ENCODE measurements at places on chromosomes 1 and 21. TPM values are rescaled to one million over a fixed set of nuclear protein-coding genes. Genes with fewer than 3 reads are reported as not detected.

The OLFML2B gene
- 1.1 TPM for total RNA-seq

The RAB7B gene
- 2.3 TPM for total RNA-seq

The BTG2 gene
- total RNA-seq: 76.9 TPM

The DPT gene
- total RNA-seq: 30.9 TPM

The OMA1 gene
- total RNA-seq: 26.2 TPM

GRCh38 chr1:21966247-21967000, 10.4 kb upstream of the CELA3B start:
- DNase-seq: no peak

DNA sequence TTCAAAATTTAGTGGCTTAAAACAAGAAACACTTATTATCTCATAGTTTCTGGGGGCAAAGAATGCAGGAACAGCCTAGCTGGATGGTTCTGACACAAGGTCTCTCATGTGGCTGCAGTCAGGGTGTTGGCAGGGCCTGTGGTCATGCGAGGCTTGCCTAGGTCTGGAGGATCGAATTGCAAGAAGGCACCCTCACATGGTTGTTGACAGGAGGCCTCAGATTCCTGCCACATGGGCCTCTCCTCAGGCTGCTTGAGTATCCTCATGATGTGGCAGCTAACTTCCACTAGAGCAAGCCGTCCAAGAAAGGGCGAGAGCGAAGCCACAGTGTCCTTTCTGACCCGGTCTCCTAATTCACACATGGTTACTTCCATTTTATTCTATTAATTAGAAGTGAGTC, 6.2 kb upstream of the NRIP1 start:
- no peak for DNase-seq

GRCh38 chr21:34649400-34649799, 19.4 kb upstream of the CLIC6 start:
- no peak for DNase-seq

GRCh38 chr1:38115682-38116202, 69.1 kb upstream of the POU3F1 start:
- no peak for DNase-seq

DNA sequence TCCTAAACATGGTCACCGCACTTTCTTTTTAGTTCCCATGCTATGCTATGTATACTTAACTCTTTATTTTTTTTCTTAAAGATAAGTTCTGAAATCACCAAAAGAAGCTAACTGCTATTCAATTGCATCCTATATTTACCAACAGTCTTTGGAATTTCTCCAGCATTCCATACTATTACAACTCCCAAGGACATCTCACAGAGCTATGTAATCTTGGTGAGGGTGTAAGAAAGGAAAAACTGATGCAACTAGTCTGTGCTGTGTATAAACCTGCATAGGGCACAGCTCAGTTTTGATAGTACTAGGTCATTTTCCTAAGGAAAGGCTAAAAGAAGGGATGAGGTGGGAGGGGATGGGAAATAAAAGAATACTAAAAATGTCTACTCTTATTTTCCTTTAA, 78.0 kb downstream of the PTPN14 start:
- no peak for DNase-seq

DNA sequence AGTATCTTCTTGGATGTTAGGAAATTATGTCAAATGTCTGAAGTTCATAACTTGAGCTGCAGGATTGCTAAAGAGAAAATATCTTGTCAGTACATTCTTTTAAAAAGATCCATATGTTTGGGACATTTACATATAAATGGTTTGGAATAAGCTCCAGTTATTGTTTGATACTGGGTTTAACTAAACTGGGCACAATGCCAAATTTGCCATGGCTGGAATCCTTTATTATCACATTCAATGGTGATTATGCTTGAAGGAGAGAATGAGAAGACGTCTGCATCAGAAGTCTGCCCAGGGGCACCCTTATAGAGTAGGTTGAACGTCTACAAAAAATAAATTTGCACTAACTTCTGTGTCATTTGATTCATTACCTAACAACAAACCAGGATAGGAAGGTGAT, 652.5 kb downstream of the AMY1C start:
- DNase-seq: no peak

- DNase-seq: no peak
These were observed 12.3 kb upstream of the LDLRAP1 start for GRCh38 chr1:25531082-25531461.

DNA sequence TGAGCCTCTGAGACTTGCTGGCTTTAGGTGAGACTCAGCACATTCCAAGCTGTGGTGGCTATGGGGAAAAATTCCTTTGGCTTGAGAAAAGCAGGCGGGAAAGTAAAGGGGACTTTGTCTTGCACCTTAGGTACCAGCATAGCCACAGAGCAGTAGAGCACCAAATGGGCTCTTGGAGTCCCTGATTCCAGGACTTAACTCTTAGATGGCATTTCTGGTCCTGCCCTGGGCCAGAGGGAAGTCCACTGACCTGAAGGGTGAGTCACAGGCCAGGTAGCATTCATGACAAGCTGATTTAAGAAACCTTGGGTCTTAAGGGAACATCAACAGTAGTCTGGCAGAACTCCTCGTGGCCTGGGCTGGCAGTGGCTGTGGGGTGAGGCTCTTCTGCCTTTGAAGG, 344.7 kb downstream of the DUSP10 start:
- no peak for DNase-seq

DNA sequence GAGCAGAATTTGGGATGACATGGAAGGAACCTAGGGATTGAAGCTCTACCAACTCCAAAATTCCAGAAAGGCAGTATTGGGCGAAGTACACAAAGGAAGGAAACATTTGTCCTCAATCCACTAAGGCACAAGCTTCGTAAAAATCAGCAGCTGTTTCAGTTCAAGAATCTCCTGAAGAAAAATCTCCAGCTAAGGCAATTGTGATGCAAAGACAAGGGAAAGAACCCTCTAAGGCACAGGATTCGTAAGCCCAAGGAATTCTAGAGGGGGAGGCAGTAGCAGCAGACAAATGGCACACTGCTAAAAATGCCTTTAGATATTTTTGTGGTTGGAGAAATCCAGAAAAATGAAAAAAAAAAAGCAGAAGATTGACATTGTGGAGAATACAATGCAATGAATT, 64.5 kb upstream of the PLPPR5 start:
- DNase-seq: no peak

DNA sequence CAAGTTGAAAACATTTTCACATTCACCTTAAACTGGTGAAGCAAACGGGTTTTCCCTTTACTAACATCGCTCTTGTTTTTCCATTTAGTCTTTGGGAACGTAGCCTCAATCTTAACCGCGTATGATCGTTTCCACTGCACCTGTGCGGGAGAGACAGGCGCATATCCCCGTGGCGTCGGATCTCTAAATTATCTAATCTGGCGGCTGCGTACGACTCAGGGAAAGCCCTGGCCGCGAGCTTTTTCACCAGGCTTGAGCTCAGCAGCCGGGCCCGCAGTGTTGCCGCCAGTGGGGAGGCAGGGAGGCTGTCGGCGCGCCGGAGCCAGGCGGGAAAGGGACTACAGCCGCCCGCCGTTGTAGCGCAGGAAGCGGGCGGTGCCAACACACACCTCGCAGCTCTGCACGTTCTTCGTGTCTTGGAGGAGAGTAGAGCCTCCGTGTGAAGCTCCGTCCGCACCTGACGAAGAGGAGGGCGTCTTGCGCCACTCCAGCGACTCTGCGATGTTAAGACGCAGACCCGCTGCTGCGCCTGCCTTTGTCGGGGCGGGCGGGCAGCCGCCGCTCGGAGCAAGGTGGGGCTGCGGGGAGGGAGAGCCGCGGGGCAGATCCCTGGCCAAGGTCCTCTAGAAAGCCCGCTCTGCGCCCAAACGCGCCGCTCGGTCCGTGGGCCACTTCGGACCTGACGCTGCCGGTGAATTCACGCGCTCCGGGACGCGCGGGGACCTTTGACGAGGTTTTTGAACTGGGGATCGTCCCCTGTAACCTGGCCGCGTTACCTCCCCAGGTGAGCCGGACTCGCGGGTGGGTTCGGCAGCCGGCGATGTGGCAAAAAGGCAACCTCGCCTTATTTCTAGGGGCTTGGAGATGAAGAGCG, 18.5 kb upstream of the TBX15 start:
- DNase-seq: no peak

DNA sequence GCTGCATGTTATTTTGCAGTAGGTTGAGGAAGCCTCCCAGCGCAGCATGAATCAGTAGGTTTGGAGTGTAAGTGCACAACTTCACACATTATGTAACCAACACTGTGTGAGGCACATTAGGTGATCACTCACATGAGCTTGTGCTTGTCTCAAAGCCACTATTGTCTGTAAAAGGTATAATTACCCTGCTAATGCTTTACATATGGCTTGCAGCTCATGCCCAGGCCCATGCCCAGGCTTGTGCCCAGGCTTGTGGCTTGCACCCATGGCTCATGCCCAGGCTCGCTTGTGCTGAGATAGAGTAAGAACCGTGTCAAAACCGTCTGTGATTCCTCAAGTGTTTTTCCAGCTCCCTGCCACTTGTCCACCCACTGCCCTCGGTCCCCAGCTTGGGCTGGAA, 596.3 kb downstream of the LTN1 start:
- DNase-seq: no peak

Data from left colon (tissue), 2 donors.